ENCODE measurements at places on chromosomes 13 and 19.

DNA sequence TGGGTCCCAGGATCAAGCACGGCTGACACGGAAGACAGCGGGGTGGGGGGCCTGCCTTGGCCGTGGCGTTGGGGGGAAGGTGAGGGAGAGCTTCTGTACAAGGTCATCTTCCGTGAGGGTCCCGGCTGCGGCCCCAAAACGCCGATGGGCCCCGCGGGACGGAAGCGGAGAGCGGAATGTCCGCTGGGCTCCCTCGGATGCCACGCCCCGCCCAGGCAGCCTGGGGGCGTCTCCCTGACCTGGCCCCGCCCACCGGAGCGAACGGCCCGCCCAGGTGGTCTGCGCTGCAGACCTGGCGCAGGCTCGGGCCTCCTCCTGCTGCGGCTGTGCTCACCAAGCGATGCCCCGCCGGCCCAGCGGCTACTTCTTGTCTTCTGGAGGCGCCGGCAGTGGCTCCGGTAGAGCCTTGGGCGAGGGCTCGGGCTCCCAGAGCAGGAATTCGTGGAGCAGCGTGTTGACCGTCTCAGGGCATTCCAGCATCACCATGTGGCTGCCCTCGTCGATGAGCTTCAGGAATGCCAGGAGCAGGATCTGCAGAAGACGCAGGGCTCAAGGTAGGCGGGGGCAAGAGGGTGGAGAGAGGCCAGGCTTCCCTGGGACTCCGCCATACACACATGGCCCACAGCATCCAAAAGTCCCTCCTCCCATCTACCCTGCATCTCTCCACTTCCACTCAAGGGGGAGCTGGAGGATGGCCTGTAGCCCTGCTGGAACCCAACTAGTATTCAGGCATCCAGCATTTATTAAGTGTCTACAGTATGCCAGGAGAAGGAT is 10.7 kb downstream of the ABHD8 start:
- no peak for DNase-seq

GRCh38 chr19:58409010-58409790 is 751 bp downstream of the ZNF584 start:
- no peak for DNase-seq

GRCh38 chr13:30730526-30730925 is 4.8 kb upstream of the ALOX5AP start:
- DNase-seq = no peak

- DNase-seq = no peak
Observed at GRCh38 chr19:23882493-23882892, 32.2 kb upstream of the ZNF726 start.

DNA sequence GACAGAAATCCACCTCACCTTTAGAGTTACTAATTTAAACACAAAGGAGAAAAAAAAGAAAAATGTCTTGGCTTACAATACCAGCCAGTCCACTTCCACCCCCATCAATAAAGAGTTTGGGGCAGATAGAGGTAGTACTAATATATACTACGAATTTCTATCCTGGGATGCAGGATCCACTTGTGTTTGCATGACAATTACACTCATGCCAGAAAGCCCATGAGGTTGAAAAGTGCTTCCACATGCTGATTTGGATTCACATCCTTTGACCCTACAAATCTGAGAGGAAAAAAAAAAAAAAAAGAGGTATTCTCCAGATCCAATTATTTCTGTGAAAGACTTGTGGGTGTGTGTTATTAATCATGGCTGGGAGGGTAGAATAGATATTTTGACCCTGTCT is 335.2 kb downstream of the SLITRK1 start:
- no peak for DNase-seq

GRCh38 chr19:55146705-55147273 is 2.2 kb downstream of the TNNT1 start:
- no peak for DNase-seq

GRCh38 chr19:16369664-16370576 is 45.3 kb downstream of the KLF2 start:
- DNase-seq = no peak

DNA sequence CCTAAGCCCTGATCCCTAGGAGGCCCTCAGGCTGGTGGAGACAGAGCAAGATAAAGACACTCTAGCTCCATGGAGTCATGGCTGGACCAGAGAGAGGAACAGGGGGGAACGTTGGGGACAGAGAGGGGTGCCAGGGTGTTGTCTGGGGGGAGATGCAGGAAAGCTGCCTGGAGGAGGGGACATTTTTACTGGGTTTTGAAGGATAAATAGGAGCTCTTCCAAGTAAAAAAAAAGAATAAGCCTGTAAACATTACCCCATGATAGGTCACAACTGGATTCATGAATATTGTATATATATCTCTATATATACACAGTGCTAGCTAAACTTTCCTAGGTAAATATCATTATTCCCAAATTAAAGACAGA is 714 bp downstream of the HSH2D start:
- DNase-seq = no peak

- DNase-seq = no peak
Observed at GRCh38 chr19:16262618-16263017, 62.0 kb upstream of the KLF2 start.

GRCh38 chr13:60679928-60680694 is 283.1 kb downstream of the TDRD3 start:
- DNase-seq = no peak

- DNase-seq = no peak
Observed at GRCh38 chr19:41156207-41156606, 36.8 kb upstream of the CYP2S1 start.

GRCh38 chr13:85638815-85639393 is 160.3 kb downstream of the SLITRK6 start:
- DNase-seq = no peak

DNA sequence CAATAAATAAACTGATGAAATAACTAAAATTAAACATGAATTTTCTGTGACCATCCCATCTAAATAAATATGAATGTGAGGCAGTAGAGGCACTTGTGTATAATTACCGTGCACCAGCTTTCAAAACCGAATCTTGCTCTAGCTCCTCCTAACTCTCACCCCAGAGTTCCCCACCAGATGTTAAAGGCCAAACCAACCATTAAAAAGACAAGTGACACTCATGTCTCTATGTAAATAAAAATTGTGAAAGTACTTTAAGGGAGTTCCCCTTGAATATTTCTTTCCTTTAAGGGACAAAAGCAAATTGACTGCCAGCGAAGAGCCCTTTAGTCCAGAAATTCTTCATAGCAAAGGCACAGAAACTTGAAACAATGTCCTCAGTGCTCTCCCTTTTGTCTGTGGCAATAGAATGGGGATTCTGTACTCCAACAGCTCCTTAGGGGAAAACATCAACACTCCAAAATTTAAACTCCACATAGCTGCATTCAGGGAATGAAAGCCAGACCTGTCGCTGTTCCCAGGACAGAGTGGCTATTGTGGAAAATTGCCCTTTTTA is 101.7 kb upstream of the SOX21 start:
- no peak for DNase-seq

GRCh38 chr19:50490411-50490811 is 13.8 kb upstream of the GARIN5A start:
- no peak for DNase-seq

GRCh38 chr19:33564836-33565338 is 43.3 kb upstream of the PEPD start:
- no peak for DNase-seq

DNA sequence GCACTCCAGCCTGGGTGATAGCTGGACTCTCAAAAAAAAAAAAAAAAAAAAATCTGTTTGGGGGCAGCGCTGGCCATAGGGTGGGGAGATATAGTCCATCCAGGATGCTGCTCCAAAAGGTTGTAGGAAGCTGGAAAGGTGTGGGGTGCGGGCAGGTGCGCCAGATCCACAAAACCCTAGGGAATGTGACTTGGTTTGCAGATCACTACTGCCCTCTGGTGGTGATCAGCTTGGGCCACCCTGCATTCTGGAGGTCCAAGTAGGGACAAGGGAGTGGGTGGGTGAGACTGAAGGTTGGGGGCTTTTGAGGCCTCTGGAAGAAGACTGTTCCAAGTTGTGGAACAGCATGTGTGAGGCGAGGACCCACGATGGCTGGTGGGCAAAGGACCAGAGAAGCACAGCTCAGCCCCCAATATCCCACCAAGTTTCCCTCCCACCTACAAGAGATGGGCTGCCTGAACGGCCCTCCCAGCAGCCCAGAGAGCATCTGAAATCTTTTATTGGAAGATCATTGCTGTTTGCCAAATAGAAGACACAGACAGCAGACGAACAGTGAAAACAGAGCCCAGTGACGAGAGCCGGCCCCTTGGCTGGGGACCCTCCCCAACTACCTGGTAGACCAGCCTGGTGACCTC is 10.4 kb upstream of the TYK2 start:
- peak; percentile 42 for DNase-seq

- no peak for DNase-seq
Observed at GRCh38 chr19:53877361-53877766, 4.6 kb upstream of the PRKCG start.

- DNase-seq = no peak
Observed at GRCh38 chr19:34974646-34975045, 10.6 kb upstream of the ZNF792 start.

- no peak for DNase-seq
Observed at GRCh38 chr13:83829810-83830209, 52.5 kb downstream of the SLITRK1 start.

DNA sequence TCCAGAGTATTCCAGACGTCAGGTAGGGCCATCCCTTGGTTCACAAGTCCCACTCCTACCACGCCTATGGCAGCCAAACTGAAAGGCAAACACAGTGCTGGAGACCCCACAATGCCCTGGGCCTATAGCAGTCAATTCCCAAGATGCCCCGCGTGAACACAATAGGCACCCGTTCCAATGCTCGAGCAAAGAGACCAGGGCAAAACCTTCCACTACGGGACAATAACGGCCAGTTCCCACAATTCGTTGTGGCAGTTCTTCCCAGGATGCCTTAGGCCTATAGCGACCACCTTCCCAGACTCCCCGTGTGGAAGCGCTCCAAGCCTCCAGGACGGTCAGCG is 538 bp downstream of the ZNF428 start:
- no peak for DNase-seq

- no peak for DNase-seq
Observed at GRCh38 chr13:44128552-44129001, 245.0 kb upstream of the SERP2 start.

GRCh38 chr19:15253061-15253460 is 20.8 kb upstream of the EPHX3 start:
- DNase-seq = no peak

DNA sequence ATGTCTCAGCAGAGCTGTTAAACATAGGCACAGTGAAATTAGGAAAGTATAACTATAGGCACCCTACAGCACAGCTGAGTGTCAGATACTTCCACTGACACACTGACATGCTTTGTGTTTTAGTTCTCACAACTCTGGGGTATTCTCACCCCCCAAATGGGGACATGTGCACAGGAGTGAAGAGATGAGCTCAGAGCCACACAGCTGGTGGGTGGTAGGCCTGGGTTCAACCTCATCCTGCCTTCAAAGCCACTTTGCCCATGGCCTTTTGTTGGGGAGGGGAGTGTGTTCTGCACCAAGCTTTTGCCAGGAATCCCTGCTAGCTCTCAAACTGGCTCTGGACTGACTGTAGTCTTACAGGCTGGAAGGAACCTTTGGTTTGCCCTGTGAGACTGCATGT is 1.7 kb upstream of the SLC35E1 start:
- no peak for DNase-seq

- no peak for DNase-seq
Observed at GRCh38 chr13:39407786-39408185, 195.2 kb downstream of the LHFPL6 start.

DNA sequence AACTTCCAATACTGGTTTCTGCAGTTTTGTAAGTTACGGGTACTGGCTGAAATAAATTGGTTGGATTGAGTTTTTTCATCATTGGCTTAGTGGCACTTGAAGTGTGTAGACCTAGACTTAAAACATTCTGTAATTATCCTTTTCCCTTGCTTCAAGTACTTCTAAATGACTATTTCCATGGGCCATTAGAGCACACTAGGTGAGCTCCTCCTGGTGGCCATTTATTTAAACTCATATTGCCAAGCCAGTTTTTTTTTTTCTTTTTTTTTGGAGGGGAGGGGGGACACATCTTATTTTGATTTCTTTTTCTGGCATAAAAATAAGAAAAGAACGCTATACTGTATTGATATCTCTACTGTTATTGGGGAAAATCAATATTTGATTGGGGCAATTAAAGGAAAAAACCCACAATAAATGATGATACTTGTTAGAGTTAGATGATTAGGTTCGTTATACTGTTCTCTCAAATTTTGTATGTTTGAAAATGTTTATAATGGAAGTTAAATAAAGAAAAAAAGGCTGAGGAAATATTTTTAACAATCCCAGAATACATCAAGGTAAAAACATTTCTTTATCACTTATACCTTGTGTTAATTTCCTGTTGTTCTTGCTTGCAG is 82.9 kb downstream of the PDS5B start:
- peak; percentile 10 for DNase-seq

DNA sequence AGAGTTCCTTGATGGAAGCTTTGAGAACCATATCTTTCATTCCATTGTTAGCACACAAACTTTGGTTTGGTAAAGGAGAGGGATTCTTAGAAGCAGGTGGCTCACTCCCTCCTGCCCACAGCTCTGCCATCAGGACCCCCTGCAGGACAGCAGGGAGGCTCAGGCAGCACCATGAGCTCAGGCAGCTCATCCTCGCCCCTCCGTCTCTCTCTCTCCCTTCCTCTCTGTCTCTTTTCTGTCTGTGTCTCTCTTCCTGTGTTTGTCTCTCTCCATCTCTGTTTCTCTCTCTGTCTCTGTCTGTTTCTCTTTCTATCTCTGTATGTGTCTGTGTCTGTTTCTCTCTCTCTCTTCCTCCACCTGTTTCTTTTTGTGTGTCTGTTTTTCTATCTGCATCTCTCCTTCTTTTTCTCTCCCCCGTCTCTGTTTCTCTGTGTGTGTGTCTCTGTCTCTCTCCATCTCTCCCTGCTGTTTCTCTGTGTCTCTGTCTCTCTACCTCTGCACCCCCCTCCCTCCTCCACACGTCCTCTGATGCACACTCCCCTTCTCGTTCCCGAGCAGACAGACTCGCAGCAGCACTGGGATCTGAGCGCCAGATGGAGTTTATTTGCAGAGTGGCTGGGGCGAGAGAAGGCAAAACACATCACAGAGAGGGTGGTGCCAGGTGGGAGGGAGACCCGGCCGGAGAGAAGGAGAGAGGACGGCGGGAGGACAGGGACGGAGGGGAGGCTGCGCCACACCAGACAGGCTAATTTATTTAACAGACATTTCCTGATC is 8.7 kb downstream of the SBK2 start:
- DNase-seq = no peak

- no peak for DNase-seq
Observed at GRCh38 chr13:97134364-97135095, 87.6 kb upstream of the MBNL2 start.
